ENCODE measurements at places on chromosomes 6 and 20.
A peak's percentile ranks its signal among the peaks of the same experiment; 100 is the strongest.

- DNase-seq, result peak; percentile 23
These were observed 28.8 kb upstream of the TSHZ2 start for GRCh38 chr20:52943185-52943841.

DNA sequence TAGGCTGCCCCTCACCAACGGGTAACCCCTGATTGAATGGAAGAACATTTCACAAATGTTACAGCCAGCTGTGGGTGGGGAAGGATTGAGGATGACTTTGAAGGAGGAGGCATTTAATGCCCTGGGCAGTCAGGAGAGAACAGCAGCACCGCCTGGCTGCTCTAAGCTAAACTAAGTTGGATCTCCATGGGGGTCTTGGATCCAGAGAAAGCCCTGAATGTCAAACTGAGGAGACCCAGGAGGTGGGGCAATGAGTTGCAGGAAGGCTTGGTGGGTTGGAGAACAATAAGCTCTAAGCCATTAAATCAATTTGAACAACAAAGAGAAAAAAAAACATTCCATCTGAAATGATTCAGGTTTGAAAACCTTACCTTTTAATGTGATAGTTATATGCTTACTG, 35.4 kb downstream of the TMX4 start:
- no peak for DNase-seq

GRCh38 chr20:17012546-17013226, 214.2 kb upstream of the PCSK2 start:
- DNase-seq, result no peak

GRCh38 chr20:38286586-38287531, 17.1 kb upstream of the BPI start:
- no peak for DNase-seq

GRCh38 chr6:44678252-44678935, 290.9 kb downstream of the CDC5L start:
- no peak for DNase-seq
